Transverse colon (tissue), 4 donors: ENCODE measurements at places on chromosomes 5 and 9. TPM values are rescaled to one million over a fixed set of nuclear protein-coding genes. Genes with fewer than 3 reads are reported as not detected.

GRCh38 chr5:165119175-165119574, 1613.8 kb downstream of the MAT2B start:
- H3K4me3 ChIP-seq: no peak overlapping the region
- no peak for DNase-seq
- no peaks in the 10 kb centered on the region for H3K36me3 ChIP-seq
- no peaks in the 10 kb centered on the region for H3K4me1 ChIP-seq
- no peaks in the 10 kb centered on the region for H3K27me3 ChIP-seq

- DNase-seq: no peak
- peak overlapping the region; percentile 95 for H3K27ac ChIP-seq
- peaks cover 14% of the 10 kb centered on the region for H3K36me3 ChIP-seq
- peak overlapping the region; percentile 98 for H3K4me3 ChIP-seq
These were observed 1.1 kb downstream of the TESK1 start for GRCh38 chr9:35606138-35606504.

GRCh38 chr5:171785517-171785916, at the start of gene SMIM23:
SMIM23 (plus strand) TSS chr5:171785817; CDS start chr5:171785872, 55 bp downstream.
- H3K27me3 ChIP-seq: peaks cover 5% of the 10 kb centered on the region
- H3K4me1 ChIP-seq: no peaks in the 10 kb centered on the region
- H3K4me3 ChIP-seq: no peak within 1 kb of the TSS

The OLFML2A gene
- 21.8 TPM for total RNA-seq

The ANKRD34B gene
- total RNA-seq: not detected
